ENCODE measurements at places on chromosomes 4 and X.

DNA sequence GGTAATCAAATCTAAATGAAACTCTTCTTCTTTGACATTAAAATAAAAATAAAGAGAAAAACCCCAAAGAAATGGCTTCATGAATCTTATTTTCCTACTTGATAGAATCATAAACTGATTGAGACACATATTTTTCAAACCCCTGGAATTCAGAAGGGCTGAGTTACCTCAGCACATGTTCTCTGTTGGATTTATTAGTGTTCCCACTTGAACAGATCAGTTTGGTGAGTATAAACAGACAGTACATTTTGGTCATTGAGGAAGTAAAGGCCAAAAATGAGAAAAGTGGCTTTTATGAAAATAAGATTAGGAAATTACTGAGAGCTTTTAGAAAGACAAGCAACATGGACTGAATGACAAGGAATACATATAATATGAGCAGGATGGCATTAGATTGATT, 620.4 kb downstream of the ANKRD50 start:
- DNase-seq: no peak

- no peak for DNase-seq
These were observed 44.3 kb downstream of the BMPR1B start for GRCh38 chr4:94802091-94802490.

GRCh38 chr4:173237152-173237551, 68.5 kb downstream of the GALNT7 start:
- no peak for DNase-seq

- no peak for DNase-seq
These were observed 337.1 kb upstream of the CTSO start for GRCh38 chr4:156290811-156291210.

- no peak for DNase-seq
These were observed 548.2 kb upstream of the FAT1 start for GRCh38 chr4:187271848-187272247.

GRCh38 chr4:42331914-42332368, 65.3 kb upstream of the SHISA3 start:
- no peak for DNase-seq

DNA sequence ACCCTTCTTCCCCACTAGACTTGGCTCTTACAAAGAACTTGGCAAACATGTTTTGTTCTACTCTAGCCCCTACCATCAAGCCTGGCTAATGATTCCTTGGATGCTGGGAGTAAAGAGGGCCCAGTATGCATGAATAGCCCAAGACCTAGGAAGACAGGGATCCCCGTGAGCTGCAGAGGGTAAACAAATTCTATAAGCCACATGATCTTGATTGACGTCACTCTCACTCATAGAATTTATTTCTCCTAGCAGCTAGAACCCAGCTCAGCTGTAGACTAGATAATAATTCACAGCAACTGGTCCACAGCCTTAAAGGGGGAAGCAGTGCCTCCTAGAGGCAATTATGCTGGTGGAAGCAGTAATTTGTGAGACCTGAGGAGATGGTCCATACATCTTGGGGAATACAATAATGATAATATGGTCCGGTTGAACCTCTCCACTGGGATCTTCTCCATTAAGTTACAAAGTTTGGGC, 16.1 kb upstream of the USO1 start:
- no peak for DNase-seq

DNA sequence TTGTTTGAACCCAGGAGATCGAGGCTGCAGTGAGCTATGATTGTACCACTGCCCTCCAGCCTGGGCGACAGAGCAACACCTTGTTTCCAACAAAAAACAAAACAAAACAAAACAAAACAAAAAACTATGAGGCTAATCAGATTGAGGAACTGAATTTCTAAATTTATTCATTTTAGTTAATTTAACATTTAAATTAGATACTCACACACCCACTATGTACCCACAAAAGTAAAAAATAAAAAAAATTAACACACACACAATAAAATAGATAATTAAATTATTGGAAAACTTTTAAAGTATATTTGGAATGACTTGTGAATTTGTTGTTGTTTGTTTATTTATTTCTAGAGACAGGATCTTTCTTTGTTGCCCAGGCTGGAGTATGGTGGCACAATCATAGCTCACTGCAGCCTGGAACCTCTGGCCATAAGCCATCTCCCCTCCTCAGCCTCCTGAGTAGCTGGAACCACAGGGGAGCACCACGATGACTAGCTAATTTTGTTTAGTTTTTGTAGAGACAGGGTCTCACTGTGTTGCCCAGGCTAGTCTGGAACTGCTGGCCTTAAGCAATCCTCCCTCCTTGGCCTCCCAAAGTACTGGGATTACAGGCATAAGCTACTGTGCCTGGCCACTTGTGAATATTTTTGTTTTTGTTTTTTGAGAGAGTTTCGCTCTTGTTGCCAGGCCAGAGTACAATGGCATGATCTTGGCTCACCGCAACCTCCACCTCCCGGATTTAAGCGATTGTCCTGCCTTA, 9.8 kb upstream of the ZNF157 start:
- no peak for DNase-seq

- DNase-seq: no peak
These were observed 72.8 kb upstream of the NEIL3 start for GRCh38 chr4:177236886-177237285.

- DNase-seq: no peak
These were observed 221.8 kb downstream of the DACH2 start for GRCh38 chrX:86369847-86370630.

DNA sequence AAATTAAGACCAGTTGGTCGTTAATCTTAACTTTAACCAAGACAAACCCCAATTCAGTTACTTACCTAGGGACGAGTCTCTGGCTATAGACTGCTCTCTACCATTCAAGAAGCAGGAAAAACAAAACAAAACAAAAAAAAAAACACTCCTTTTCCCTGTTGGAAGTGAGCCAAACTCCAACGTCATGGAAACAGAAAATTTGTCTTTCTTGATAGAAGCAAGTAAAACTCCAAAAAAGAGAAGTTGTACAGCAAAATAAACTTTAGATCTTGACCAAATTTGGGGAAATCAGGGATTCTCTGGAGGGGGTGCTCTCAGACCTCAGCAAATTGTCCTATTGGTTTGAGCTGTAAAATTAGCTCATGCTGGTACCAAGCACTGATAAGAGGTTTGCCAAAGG, 3.7 kb downstream of the CNGA1 start:
- no peak for DNase-seq

DNA sequence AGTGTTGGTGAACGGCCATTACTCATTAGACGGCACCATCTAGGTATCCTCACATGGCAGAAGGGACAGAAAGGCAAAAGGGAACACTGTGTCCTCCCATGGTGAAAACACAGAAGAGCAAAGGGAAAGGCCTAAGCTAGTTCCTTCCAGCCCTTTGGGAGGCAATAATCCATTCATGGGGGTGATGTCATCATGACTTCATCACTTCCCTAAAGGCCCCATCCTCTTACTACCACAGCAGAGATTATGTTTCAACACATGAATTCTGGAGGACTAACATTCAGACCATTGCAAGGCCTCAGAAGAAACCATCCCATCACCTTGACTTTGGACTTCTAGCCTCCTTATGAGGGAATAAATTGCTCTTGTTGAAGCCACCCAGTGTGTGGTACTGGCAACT, 238.2 kb downstream of the MGST2 start:
- DNase-seq: no peak

GRCh38 chrX:129403974-129404669, 119.2 kb downstream of the SMARCA1 start:
- no peak for DNase-seq

GRCh38 chrX:37854148-37854547, 6.8 kb upstream of the DYNLT3 start:
- no peak for DNase-seq

DNA sequence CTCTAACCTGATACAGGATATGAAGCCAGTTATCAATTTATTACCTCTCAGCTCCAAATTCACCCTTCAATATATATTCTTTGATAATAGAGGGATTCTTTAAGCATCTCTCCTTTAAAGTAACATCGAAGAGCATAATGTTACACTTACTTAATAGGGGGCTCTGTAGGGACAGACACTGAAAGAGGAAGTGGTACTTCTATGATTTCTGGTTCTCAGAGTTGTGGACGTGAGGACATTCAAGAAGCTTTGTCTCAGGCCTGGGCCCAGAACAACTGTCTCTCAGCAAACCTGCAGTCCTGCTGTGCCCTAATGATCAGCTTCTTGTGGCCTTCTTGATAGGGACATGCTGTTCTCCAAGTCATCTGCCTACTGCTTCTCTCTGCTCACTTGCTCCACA, 4.2 kb upstream of the ZXDB start:
- no peak for DNase-seq

GRCh38 chr4:177968817-177969442, 526.7 kb upstream of the AGA start:
- DNase-seq: no peak

GRCh38 chrX:150161193-150161592, 201.9 kb upstream of the MAMLD1 start:
- no peak for DNase-seq

GRCh38 chr4:170047771-170048354, 21.7 kb upstream of the MFAP3L start:
- peak; percentile 22 for DNase-seq

- DNase-seq: no peak
These were observed 92.0 kb downstream of the TMEM144 start for GRCh38 chr4:158302076-158302866.

GRCh38 chr4:168784786-168785461, 225.1 kb downstream of the CBR4 start:
- DNase-seq: no peak

DNA sequence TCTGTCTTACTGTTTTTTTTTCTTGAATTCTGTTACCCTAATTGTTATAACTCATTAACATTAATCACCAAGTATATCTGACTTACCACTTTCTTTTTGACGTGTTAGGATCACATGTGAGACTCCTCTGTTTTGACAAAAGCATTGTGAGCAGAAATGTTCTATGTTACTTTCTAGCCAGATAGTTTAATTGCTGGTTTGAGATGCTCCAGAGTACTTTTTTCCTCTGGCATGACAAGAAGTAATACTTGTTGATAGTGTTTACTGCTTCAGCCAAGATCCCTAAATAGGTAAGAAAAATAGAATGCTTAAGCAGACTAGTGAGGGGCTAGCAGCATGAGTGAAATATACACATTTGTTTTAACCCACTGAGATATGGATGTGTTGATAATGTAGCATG, 303.9 kb upstream of the PABPC4L start:
- no peak for DNase-seq

DNA sequence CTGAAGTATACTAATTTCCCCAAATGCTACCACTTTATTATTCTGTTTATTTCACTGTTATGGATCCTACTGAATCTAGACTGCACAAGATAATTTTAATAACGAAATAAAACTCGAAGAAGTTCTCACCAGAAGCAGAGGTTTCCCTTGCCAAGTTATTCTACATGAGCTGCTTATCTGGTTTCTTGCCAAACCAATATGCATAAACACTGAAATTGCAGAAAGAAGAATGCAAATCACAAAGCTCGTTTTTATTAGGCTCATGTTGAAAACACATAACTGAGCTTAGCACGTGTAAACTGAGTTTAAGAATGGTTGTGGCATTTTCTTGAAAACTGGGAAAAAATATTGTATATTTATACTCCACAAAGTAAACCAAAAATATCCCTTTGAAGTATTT, 35.9 kb downstream of the GRID2 start:
- no peak for DNase-seq

- DNase-seq: no peak
These were observed 195.5 kb downstream of the RELL1 start for GRCh38 chr4:37490391-37491347.

- DNase-seq: no peak
These were observed 66.2 kb upstream of the PGRMC2 start for GRCh38 chr4:128353791-128354190.

- DNase-seq: no peak
These were observed 174.1 kb downstream of the CBR4 start for GRCh38 chr4:168835880-168836454.

DNA sequence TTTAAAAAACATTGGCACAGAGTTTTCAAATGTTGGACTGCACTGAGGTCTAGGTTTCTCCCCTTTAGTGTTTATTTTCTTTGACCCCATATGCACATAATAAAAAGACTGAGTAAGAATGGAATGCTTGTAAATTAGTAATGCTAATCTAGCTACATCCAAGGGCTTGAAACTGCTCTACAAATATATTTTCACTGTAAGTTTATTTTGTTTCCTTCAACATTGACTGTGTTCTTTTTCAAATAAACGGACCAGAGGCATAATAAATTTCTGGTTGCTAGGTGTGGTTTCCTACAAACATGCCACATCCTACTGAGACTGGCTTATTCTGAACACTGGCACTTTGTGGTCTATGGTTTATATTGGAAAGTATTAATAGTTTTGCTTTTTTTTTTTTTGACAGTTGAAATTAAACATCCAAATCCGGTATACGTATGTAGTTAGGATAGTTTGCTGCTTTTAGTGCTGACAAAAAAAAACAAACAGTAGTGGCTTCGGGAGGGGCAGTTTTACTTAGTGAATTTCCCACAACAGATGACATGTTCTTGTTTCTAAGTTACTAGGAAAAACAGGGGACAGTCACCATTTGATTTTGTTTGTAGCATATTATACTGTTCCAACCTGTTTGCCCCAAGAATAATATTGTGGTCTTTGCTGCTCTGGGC, 13.2 kb downstream of the CA5B start:
- no peak for DNase-seq

DNA sequence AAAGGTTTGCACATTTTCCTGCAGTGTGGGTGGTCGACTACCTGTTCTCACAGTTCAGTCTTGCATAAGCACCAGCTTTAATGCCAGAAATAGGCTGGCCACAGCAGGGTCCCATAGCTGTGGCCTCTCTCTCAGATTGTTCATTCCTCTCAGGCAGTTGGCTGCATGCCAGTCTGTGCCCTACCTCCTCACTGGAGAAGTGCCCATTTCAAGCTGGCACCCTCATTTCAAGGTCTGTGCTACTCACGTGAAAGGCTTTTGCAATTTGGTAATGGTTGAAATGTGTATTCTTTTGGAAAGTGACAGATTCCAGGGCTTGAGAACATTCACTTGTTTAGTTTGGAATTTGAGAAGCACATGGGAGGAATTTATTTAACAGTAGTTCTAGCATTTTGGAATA, 28.9 kb upstream of the MTMR1 start:
- DNase-seq: no peak

DNA sequence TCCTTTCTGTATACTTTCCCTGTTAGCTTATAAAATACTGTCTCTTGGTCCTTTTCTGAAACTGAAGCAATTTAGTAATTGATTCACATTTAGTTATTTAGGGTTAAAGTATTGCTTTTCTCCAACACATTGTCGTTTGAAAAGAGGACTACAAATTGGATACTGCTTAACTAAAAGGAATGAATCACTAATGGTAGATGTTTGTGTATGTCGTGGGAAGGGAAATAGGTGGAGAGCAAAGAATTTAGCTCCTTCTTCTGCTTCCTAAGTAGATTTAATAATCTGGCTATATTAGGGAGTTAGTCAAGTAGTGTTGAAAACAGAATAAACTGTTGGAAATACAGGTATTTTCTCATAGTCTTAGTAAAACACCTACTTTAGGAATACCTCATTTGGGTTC, 27.9 kb downstream of the SLAIN2 start:
- DNase-seq: no peak
